ENCODE measurements at places on chromosomes 7 and 10. TPM values are rescaled to one million over a fixed set of nuclear protein-coding genes. Genes with fewer than 3 reads are reported as not detected.

DNA sequence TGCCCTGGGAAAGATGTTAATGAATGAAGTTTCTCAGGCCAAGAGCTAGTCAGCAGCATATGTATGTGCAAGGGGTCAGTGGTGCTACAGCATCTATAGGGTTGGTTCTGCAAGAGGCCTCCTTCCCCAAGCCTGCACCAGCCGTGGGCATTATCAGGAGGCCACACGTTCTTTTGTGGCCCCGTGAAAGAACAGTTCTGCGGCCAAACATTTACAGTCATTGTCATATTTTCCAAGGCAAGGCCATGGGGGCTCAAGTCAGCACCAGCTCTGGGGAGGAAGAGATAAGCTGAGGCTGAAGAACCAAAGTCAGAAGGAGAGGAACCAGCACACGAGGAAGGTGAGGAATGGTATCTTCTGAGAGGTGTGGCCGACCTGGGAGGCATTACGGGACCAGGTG lies 54.4 kb upstream of the TMEM72 start:
- H3K27me3 ChIP-seq = 0 out of 2 replicates have a peak, but pooled peaks cover 2% of the 10 kb centered on the region
- H3K36me3 ChIP-seq = no peaks in the 10 kb centered on the region
- H3K27ac ChIP-seq = no peak overlapping the region
- DNase-seq = no peak
- H3K4me1 ChIP-seq = no peaks in the 10 kb centered on the region
- H3K4me3 ChIP-seq = no peak overlapping the region

The PRPS1L1 gene
- not detected for total RNA-seq

The HABP2 gene
- 24.3 TPM for total RNA-seq

The CH25H gene
- total RNA-seq = not detected

The HACD1 gene
- 37.2 TPM for total RNA-seq

The RARRES2 gene
- not detected for total RNA-seq

The HDAC9 gene
- 0.27 TPM for total RNA-seq

DNA sequence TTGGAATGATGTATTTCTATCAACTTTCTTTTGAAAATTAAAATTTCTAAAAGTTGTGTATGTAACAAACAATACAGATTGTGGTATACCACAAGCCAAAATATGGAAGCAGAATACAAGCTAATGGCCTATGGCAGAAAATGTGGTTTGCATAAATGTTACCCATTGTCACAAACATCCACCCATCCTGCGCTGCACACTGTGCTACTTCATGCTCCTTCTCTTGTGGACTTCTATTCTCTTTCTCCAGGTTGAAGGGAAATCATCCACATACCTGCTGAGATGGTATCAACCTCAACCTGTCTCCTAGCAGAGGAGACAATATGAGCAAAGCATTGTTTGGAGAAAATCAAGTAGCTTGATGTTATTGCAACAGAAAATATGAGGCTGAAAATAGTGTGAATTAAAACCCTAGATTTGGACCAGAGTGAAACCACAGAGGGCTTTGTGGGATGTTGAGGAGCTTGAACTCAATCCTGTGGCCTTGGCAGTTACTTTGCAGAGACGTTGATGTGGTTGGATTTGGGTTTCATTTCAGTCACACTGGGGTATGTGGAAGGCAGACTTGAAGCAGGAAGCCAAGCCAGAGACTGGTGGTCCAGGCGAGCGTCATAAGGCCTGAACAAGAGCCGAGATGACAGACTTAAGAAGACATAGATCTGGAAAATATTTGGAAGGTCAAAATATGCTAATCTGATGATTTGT lies 63.8 kb downstream of the ICA1 start:
- no peak overlapping the region for H3K27ac ChIP-seq
- H3K4me1 ChIP-seq = no peaks in the 10 kb centered on the region
- H3K4me3 ChIP-seq = no peak overlapping the region

DNA sequence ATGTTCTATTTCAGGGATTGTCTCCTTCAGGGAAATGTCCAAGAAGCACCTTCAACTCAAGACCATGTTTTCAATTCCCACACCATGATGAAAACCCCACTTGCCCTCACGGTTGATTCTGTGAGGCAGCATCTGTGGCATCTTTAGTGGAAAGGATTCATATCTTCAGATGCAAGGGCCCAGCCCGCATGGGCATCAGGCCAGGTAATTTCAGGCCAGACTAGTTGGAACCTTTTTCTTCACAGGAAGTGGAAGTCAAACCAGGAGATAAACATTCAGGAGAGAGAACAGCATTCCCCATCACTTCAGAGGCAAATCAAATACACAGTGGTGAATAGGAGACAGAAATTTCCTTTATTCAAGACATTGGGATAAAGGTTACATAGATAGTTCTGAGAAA lies 88.8 kb downstream of the JCAD start:
- no peak overlapping the region for H3K27ac ChIP-seq
- no peak overlapping the region for H3K4me3 ChIP-seq
- DNase-seq = no peak
- no peaks in the 10 kb centered on the region for H3K36me3 ChIP-seq
